ENCODE measurements at places on chromosomes 7 and 10.
A peak's percentile ranks its signal among the peaks of the same experiment; 100 is the strongest.

DNA sequence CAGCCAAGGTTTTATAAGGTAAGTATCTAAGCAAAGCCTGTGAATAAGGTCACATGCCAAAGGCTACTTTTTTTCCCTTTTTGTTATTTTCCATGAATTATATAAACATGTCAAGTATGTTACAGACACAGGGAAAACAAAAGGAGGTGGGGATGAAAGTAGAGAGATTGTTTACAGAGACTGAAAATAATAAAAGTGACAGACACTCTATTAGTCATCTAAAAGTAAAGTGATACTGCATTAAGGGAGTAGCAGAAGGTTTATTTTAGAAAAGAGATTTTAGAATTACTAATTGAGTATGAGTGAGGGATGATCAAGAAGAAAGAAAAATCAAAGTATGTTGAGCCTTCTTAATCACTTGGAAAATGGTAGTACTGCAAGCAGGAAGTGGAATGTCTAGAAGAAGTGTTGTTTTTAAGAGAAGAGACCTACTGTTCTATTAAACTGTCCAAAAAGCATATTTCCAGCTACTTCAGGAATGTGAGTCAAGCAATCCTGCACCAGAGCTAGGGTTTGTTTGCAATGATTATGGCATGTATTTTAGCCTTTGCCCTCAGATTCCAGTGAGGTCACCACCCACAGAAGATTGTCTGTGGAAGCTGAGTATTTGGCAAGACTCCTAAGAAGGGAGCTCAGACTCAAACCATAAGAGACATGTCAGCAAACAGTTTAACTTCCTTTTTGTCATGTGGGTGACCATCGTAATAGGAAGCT, 177.9 kb upstream of the PLXDC2 start:
- DNase-seq = peak; percentile 76

DNA sequence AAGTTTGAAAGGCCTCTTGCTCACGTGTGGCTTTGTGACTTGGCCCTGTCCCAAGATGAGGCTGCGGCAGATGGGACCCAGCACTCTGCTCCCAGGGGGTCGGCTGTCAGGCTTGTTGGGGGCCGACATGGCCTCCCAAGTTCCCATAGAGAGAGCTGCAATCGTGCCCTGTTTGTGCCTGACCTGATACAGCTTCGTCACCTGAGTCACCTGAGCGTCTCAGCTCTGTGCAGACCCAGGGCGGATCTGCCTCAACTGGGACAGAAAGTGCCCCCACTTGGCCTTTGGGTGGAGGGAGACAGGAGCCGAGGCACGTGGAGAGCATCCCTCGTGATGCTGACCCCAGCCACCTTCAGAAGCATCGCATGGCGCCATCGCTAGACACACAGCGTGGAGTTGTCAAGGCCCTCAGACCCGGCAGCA, 21.7 kb downstream of the PAPOLB start:
- no peak for DNase-seq

DNA sequence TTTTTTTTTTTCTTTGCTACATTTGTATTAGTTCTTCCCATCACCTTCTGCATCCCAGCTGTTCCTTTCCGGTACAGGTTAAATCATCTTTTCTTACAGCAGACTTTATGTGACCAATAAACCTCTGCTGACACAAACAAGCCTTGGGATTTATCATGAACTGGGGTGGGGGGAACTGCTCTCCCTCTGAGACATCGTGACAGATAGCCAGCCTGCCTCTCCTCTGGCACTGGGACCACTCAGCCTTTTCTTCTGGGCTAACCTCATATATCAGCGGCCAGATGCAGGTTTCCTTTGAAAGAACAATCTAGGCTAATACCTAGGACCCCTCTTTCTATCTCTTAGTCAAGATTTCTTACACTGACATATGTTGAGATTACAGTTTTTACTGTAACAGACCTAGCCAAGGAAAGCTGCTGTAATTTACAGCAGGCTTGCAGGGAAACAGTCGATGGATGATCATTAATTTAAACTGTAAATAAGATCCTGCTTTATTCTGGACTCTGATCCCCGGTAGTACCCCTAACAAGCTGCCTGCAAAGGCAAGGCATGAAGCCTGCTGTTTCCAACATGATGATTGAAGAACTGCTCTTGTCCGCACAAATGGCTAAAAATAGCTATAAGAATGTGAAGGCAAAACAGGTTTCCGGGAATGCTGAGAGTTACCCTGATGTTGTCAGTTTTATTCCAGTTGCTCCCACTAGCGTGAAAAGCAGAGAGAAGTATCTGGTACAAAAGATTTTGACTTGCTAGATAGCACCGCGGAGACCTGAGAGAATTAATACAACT, 338.7 kb downstream of the SORCS1 start:
- DNase-seq = no peak

DNA sequence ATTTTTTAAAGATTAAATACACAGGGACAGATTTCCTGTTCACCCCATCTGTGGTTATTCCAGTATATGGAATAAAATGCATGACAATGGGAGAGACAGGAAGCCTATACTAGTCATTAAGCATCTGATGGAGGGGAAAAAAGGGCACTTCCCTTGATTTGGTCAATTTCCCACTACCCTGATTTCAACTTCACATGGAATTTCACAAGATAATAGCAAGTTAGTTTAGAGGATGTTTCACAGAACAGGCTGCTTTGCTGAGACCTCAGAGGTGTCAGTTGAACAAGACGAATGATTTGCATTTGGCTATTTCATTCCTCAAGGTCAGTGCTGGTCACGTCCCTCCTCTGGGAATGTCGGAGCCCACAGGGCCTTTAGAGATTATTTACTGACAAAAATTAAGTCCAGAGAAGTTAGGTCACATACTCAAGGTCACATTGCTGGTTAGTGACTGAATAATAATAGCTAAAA, 4.7 kb upstream of the ITPRIP start:
- DNase-seq = no peak

DNA sequence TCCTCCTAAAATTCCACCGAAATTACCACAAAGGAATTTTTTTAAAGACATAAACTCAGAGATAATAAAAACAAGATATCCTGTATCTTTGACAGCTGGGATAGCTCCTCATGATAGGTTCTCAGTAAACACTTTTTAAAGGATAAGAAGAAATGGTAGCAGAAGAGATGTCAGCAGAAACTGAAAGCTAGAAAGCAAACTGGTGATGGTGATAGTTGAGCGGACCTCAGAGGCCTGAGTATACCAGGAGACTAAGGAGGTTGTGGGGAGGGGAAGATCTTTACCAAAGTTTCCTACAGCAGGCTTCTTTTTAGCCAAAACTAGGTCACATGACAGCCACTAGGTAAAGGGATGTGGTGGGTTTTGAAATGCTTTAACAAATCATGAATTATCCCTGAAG, 22.5 kb downstream of the PCGF5 start:
- DNase-seq = no peak

- DNase-seq = no peak
Measured at GRCh38 chr7:114885836-114886235, 36.1 kb upstream of the MDFIC start.

DNA sequence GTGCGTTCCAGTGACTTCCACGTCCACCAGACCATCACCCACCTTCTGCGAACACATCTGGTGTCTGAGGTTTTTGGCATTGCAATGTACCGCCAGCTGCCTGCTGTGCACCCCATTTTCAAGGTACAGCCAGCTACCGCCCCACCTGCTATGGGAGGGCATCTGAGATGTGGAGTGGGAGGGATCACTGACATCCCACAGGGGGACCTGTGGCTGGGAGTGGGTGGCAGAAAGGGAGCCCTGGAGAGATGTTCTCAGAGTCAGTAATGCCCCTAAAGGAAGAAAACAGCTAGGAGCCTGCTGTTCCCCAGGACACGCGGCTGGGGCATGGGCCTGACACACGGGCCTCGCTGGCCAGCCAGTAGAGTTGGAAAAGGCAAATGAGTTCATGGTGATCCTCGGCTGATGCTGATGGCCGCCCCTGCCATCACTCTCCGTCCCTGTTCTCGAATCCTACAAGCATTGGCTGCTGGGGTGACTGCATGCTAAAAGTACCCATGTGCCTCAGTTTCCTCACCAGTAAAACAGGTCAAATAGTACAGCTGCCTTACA, 66.6 kb downstream of the ALOX5 start:
- no peak for DNase-seq

DNA sequence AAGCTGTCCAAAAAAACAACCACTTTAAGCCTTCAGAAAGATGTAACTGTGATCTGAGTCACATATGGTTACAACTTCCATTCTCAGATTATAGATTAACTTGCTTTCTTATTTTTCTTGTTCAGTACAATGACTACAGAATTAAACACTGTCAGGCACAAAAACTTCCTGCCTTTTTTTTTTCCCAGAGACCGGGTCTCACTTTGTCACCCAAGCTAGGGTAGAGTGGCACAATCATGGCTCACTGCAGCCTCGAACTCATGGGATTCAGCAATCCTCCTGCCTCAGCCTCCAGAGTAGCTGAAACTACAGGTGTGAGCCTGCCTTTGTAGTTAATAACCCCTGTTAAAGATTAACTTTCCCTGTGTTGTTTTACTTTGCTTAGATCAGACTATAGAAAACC, 163.2 kb downstream of the AVL9 start:
- DNase-seq = no peak

- no peak for DNase-seq
Measured at GRCh38 chr7:55179931-55180682, 161.3 kb downstream of the EGFR start.

- DNase-seq = no peak
Measured at GRCh38 chr7:134029743-134030142, 97.4 kb upstream of the LRGUK start.
